ENCODE measurements at places on chromosomes 12 and 14.
A peak's percentile ranks its signal among the peaks of the same experiment; 100 is the strongest.

DNA sequence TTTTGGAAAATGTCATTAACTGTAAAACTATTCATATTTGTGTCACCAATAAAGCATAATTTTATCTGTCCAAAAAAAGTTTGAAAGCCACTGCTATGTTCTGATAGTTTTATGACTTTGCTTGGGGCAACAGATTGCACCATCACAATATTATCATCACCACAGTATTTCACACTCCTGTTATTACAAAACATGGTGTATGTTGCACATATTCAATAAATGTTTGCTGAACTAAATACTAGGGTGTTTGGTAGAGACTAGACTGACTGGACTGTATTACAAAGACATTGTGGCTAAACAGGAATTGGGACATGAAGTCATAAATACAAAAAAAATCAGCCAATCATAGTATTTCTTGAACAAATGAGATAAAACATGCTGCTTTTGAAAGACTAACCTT, 55.1 kb downstream of the PAWR start:
- DNase-seq, result no peak

DNA sequence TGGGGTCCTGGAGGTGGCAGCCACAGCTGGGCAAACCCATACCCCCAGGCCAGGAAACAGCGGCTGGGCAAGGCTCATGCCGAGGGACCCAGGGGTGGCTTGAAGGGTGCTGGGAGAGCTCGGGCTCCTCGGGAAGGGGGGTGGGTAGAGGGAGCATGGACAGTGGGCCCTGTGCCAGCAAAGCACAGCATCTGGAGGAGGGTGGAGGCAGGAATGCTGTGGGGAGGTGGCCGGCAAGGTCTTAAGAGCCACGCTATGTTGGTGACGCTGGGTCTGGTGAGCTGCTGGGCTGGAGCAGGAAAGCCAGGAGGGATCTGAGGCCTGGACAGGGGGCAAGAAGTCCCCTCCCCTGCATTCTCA, 48.2 kb upstream of the DLK1 start:
- DNase-seq, result no peak

DNA sequence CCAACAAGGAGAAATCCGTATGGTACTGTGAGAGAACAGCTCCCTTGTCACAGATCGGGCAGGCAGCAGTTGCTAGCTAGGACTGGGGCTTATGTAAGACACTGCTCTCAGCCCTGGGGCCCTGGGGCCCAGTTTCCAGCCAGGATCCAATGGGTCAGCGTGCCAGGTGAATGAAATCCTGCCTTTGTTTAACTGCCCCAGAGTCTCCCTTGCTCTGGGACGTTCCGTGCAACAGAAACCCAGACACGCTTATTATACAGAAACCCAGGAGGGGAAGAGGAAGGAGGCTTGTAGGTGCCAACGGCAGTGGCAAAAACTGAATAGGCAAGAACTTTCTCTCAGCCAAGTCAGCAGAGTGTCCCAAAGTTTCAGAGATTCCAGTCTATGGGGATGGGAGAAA, 110.6 kb downstream of the DIO2 start:
- DNase-seq, result no peak

- DNase-seq, result no peak
These were observed 1.6 kb downstream of the ACVR1B start for GRCh38 chr12:51953089-51953488.

DNA sequence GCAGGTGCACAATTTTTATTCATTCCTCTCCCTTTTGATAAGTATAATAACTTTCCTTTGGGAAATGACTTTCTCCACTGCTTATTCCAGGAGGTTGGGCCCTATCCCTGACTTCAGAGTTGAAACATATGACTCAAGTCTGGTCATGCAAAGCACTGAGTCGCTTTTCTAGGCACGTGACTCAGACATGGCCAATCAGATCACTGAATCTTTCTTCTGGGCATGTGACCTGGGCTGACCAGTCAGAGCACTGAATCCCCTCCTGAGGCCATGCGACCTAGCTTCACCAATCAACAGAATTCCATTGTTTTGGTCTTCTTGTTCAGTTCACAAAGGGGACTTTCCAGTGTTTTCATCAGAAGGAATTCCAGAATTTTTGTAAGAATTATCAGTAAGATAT, 377.1 kb upstream of the KITLG start:
- DNase-seq, result no peak

- DNase-seq, result no peak
These were observed 194.8 kb upstream of the TBX3 start for GRCh38 chr12:114878781-114879180.

GRCh38 chr12:3135522-3136461, 58.6 kb downstream of the TSPAN9 start:
- peak; percentile 76 for DNase-seq

GRCh38 chr14:69289811-69290520, 30.0 kb downstream of the GALNT16 start:
- DNase-seq, result no peak

DNA sequence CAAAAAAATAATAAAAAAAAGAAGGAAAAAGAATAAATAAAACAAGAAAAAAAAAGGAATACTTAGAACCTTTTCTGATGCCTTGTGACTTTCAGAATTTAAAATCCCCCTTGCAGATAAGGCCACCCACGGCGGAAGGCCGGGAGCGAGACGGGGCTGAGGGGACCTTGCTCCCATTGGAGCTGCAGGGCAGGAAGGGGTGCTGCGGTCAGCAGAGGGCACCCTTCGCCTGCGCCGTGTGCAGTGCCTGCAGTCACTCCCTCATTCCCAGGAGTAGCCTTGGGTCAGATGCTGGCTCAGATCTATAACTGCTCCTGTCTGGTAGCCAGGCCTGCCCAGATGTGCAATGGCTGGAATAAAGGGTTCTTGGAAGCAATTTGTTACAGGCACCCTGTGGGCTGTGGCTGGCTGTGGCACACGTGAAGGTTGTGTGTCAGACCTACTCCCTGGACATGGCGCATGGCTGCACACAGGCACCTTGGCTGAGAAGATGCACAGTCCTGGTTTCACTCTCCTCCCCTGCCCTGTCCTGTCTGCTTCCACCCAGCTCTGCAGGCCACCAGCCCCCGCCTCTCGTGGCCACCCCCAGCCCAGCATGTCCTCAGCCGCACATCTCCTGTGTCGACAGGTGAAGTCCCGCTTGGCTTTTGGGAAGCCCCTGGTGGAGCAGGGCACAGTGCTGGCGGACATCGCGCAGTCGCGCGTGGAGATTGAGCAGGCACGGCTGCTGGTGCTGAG, 13.4 kb upstream of the ALDH2 start:
- DNase-seq, result peak; percentile 32

DNA sequence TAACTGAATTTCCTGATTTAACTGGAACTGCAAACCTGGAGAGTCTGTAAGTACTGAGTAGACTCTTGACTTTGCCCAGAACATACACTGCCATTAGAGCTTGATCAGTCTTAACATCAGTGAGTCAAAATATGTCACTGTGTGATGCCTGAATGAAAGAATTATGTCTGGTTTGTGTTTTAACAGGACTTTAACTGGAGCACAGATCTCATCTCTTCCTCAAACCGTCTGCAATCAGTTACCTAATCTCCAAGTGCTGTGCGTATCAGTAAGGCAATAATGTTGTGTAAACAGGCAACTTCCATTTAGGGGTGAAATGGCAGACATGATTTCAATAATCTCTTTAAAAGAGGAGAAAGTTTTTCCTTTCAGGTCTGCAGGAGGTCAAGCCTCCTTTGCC, 97.0 kb downstream of the ZFC3H1 start:
- DNase-seq, result no peak

DNA sequence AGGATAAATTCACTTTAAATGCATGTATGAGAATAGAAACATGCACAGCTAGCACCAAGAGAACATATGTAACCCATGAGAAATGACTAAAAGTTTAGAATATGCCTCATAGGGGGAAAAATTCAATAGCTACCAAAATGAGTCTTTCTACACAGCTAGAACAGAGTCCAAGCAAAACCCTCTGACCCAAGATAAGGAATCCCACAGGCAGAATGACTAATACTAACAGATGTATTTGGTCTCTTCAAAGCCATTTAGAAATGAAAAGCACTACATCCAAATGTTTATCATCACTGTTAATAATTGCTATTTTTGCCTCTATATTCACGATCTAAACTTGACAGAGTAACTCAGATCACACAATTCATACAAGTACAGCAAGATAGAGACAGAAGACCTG, 44.0 kb downstream of the KICS2 start:
- peak; percentile 77 for DNase-seq

GRCh38 chr12:19125325-19125724, 4.2 kb upstream of the PLEKHA5 start:
- DNase-seq, result peak; percentile 26

- no peak for DNase-seq
These were observed 202.3 kb downstream of the STXBP6 start for GRCh38 chr14:24847568-24848095.

DNA sequence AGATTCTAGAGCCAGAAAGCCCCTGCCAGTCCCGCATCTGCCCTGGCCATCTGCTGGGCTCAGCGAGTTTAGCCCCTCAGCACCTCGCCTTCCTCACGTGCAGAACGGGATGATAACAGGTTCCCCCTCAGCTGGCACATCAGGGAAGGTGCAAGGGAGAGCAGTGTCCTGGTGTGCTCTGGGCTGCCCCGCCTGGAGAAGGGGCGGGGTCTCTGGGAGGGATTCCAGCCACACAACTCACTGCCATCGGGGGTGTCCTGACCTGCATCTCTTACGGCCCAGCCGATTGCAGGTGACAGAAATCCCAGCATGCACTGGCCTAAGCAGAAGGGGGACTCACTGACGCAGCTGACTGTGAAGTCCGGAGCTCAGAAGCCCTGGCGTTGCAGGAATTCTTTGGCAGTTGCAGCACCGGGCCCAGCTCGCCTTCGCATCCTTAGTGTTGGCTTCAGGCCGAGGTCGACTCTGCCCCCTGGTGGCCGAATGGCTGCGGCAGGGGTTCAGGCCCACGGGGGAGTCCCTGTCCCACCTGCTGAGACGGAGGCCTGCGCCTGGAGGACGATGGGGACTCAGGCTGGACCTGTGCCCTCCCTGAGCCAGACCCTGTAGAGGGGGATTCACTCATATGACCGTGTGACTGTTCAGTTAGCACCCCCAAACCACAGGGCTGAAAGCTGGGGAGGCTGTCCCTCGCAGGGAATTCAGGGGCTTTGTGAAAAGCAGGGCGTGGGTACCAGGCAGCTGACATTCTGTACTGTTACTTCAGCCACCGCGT, 178.6 kb downstream of the ADGRD1 start:
- DNase-seq, result peak; percentile 3

DNA sequence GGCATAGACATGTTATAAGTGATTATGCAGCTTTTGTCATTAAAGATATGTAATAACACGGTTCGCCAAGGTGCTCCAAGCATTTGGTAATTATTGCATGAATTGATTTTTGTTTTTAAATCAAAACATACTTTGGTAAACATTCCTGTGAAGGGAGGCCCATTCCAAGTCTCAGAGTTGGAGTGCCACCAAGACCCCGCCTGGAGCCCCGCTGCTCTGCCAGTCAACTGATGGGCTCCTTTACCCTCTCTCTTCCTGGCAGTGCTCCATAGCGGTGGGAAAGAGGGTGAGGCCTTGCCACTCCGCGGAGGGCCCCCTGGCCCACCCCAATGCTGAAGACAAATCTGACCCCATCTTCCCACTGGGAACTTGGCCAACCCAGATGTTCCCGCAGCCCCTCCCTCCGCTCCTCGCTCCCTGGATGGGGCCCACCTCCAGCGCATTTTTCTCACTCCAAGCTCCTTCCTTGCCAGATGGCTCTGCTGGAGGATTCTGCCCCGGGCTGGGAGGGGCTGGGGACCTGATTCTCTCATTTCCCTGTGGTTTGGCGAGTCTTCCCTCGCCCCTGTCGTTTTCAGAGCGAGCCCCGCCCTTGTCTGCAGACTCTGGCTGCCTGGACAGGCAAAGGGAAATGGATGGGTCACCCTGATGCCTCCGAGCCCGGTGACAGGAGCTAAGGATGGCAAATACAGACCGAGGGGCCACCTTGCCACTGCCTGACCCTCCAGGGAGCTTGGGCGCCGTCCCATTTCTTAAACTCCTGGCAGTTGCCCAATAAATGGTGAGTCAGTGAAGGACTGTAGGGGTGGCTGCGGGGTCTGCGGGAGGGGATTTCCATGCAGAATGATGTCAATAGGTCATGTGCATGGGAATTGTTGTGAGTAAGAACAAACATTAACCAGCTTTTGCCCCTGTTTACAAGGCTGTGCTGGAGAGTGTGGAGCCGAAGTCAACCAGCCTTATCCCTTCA, 9.2 kb upstream of the PAPLN start:
- DNase-seq, result peak; percentile 92

DNA sequence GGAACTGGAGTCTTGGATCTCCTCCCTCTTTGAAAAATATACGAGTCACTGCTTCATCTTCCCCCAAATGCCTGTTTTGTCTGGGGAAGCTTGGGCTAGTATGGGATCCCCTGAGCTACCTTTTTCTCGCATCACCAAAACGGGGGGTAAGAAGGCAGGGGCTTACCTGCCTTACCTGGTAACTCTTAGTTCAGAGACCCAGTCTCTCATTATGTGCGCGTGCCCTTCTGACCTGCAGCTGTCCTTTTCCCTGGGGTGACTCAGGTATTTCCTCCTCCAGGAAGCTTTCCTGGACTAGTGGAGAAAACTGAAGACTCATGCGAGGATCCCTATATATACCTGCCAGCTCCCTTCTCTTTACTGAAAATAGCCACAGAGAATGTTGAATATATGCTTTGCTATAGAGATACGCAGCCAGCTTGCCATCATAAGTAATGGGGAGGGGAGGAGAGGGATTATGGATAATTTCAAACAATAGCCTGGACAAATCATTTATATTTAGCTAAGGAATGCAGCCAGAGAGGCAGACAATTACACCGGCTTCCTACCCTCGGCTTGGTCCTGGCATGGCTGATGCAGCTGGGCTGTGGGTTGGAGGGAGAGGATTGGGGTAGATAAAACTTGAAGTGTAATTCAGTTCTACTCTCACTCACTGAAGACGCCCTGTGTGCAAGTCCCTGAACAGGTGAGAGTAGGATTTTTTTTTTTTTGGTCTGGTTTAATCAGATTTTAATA, 1.1 kb downstream of the TSPAN9 start:
- DNase-seq, result no peak

DNA sequence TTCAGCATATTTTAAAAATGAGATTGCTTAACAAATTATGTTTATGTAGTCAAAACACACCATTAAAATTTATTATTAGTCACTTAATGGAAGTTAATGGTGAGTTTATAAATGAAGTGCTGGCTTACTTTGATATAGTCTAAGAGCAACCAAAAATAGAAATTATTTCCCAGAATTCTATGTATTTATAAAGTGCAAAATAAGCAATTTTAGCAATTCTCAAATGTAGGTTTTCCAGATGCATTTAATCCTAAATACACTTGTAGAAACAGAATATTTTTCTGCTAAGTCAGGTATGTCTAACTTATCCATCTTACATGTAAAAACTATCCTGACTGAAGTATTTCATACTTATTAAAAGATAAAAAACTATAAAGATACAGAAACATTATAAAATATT, 11.2 kb downstream of the LMO3 start:
- DNase-seq, result no peak

GRCh38 chr12:7856516-7856915, 16.2 kb downstream of the SLC2A14 start:
- no peak for DNase-seq
